Psoas muscle (tissue), 8 donors: ENCODE measurements at places on chromosomes 7 and 10. TPM values are rescaled to one million over a fixed set of nuclear protein-coding genes. Genes with fewer than 3 reads are reported as not detected.

- H3K27ac ChIP-seq: no peak overlapping the region
- H3K27me3 ChIP-seq: no peaks in the 10 kb centered on the region
- peak overlapping the region; percentile 70 for H3K4me3 ChIP-seq
- peaks cover 12% of the 10 kb centered on the region for H3K4me1 ChIP-seq
- DNase-seq: peak; percentile 43
Measured at GRCh38 chr7:132575419-132575981, 770 bp downstream of the PLXNA4 start.

- H3K27me3 ChIP-seq: no peaks in the 10 kb centered on the region
- no peak overlapping the region for H3K4me3 ChIP-seq
- no peaks in the 10 kb centered on the region for H3K4me1 ChIP-seq
- H3K36me3 ChIP-seq: no peaks in the 10 kb centered on the region
- no peak overlapping the region for H3K27ac ChIP-seq
Measured at GRCh38 chr10:36506697-36507496, 618.5 kb upstream of the ANKRD30A start.

- no peaks in the 10 kb centered on the region for H3K4me1 ChIP-seq
- H3K36me3 ChIP-seq: peaks cover 4% of the 10 kb centered on the region
- no peak overlapping the region for H3K27ac ChIP-seq
- H3K4me3 ChIP-seq: no peak overlapping the region
- DNase-seq: no peak
- no peaks in the 10 kb centered on the region for H3K27me3 ChIP-seq
Measured at GRCh38 chr10:11272915-11273389, 255.3 kb downstream of the CELF2 start.

- peaks cover 2% of the 10 kb centered on the region for H3K4me1 ChIP-seq
- no peaks in the 10 kb centered on the region for H3K36me3 ChIP-seq
- no peak for DNase-seq
- no peak overlapping the region for H3K27ac ChIP-seq
- H3K4me3 ChIP-seq: no peak overlapping the region
- H3K27me3 ChIP-seq: no peaks in the 10 kb centered on the region
Measured at GRCh38 chr10:94423627-94424026, 21.3 kb downstream of the TBC1D12 start.

DNA sequence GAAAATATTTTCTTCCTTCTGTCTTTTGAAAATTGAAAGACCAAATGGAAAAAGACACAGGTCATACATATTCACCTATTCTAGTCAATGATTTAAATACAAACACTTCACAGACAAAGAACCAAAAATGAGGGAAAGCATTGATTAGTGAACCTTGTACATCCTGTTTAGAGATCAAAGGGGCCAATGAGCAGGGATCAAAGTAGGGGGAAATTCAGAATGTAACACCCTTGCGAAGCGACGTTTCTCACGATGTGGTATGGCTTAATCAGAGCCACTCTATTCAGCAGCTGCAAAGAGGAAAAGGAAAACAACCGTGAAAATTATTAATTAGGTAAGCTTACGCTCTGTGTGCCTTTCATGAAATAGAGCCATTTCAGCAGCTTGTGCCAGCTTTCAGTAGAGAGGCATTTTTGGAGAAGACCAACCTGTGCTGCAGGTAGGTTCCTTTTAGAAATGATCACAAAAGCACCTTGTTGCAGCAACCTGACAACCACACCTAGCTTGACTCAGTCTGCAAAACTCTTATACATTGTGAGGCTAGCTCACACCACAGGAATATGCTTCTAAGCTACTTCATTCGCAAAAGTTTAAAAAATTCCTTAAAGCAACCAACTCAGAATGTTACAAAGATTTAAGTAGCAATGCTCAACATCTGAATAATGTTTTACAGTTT is 78.0 kb downstream of the DKK1 start:
- H3K4me1 ChIP-seq: no peaks in the 10 kb centered on the region
- no peaks in the 10 kb centered on the region for H3K36me3 ChIP-seq
- no peaks in the 10 kb centered on the region for H3K27me3 ChIP-seq
- no peak overlapping the region for H3K27ac ChIP-seq
- no peak for DNase-seq

GRCh38 chr7:116122972-116123595 is 87.3 kb upstream of the TES start:
- no peaks in the 10 kb centered on the region for H3K36me3 ChIP-seq
- H3K4me3 ChIP-seq: no peak overlapping the region
- no peak overlapping the region for H3K27ac ChIP-seq
- H3K27me3 ChIP-seq: no peaks in the 10 kb centered on the region

DNA sequence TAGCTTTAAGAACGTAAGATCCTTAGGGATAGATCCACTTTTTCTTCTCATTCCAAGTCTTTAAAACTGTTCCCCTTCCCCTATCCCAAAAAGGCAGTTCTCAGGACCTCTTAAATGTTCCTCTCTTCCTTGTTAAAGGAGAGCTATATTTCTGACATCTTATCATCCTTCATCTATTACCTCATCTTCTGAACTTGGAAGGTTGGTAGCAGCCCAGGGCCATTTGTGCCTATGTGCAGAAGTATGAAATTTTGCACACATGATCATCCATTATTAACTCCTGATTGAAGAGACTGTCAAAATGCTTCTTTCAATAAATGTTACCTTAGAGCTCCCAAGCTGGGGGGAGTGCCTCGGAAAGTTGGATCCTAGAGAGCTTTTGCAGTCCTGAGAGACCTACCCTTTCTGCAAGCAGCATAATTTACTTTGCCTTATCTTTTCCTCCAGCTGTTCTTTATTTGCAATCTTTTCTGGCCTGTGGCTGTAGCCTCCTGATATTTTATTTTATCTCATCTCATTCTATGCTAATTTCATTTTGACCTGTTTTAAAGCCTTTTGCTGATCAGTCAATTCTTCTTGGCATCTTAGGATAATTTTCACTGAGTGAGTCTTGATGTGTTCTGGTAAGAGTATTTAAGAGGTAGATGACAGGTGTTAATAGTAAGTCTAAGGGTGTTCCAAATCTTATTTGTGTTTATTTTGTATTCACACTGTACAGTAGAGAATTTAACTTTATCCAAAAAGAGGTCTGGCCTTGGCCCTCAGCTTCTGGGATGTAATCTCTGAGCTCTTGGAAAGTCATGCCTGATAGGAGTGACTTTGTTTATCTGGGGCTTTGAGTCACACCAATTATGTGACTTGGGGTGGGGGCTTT is 135.0 kb upstream of the PDLIM1 start:
- no peak overlapping the region for H3K27ac ChIP-seq
- no peaks in the 10 kb centered on the region for H3K27me3 ChIP-seq
- H3K4me3 ChIP-seq: no peak overlapping the region
- peaks cover 16% of the 10 kb centered on the region for H3K4me1 ChIP-seq
- no peak for DNase-seq

DNA sequence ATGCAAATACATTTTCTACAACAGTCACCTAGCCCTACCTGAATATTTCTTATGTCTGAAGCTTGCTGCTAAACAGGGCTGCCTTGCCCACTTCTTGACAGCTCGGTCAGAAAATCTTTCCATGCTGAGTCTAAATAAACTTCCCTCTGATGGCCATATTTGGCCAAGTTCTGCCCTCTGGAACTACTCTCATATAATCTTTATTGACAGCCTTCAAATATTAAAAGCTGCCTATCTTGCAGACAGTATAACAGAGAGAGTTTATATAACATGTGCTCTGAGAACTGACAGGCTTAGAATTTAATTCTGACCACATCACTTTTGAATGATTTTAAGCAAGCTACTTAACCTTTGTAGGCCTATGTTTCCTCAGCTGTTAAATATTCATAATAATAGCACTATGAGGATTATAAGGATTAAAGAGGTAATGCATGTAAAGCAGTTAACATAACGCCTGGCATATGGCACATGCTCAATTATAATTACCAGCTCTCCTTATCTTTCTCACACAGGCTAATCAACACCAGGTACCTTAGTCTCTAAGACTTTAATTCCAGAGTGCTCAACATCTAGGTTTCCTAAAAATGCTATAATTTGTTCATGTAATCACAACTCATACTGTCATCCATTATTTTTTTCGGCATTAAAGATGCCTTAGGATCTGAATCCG is 334.1 kb downstream of the HPSE2 start:
- H3K27ac ChIP-seq: no peak overlapping the region
- H3K4me3 ChIP-seq: no peak overlapping the region
- H3K36me3 ChIP-seq: no peaks in the 10 kb centered on the region
- no peaks in the 10 kb centered on the region for H3K4me1 ChIP-seq

GRCh38 chr10:78335371-78335690 is 301.7 kb downstream of the RPS24 start:
- no peak for DNase-seq
- no peak overlapping the region for H3K4me3 ChIP-seq
- H3K27ac ChIP-seq: no peak overlapping the region
- no peaks in the 10 kb centered on the region for H3K36me3 ChIP-seq
- H3K27me3 ChIP-seq: no peaks in the 10 kb centered on the region

- H3K4me1 ChIP-seq: no peaks in the 10 kb centered on the region
- H3K27me3 ChIP-seq: no peaks in the 10 kb centered on the region
- no peak overlapping the region for H3K27ac ChIP-seq
- DNase-seq: no peak
- H3K36me3 ChIP-seq: no peaks in the 10 kb centered on the region
Measured at GRCh38 chr10:126969310-126969709, 64.1 kb downstream of the DOCK1 start.

DNA sequence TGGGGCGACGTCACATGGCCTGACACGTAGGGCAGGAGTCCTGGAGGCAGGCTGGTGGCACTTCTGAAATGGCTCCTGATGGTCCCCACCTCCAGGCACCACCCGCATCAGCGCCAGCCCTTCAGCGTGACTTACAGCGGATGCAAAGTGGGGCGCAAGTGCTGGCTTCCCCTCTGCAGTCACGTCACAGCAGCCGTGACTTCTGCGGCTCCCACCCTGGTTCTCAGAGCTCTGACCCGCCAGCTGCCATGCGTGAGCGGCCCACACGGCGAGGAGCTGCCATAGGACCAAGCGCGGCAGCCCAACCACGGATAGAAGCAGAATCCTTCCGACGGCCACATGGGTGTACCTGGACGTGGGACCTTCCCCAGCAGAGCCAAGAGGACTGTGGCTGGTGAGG is 159.0 kb downstream of the ELFN1 start:
- H3K27ac ChIP-seq: no peak overlapping the region
- no peaks in the 10 kb centered on the region for H3K27me3 ChIP-seq
- peak; percentile 28 for DNase-seq
- H3K36me3 ChIP-seq: no peaks in the 10 kb centered on the region
- H3K4me1 ChIP-seq: no peaks in the 10 kb centered on the region

GRCh38 chr10:94213980-94214379 is 148.8 kb downstream of the NOC3L start:
- peaks cover 48% of the 10 kb centered on the region for H3K4me1 ChIP-seq
- H3K27ac ChIP-seq: peak overlapping the region; percentile 83

GRCh38 chr10:109126541-109126940 is 796.8 kb downstream of the XPNPEP1 start:
- no peaks in the 10 kb centered on the region for H3K27me3 ChIP-seq
- no peak for DNase-seq
- H3K4me1 ChIP-seq: no peaks in the 10 kb centered on the region
- H3K27ac ChIP-seq: no peak overlapping the region
- no peak overlapping the region for H3K4me3 ChIP-seq

DNA sequence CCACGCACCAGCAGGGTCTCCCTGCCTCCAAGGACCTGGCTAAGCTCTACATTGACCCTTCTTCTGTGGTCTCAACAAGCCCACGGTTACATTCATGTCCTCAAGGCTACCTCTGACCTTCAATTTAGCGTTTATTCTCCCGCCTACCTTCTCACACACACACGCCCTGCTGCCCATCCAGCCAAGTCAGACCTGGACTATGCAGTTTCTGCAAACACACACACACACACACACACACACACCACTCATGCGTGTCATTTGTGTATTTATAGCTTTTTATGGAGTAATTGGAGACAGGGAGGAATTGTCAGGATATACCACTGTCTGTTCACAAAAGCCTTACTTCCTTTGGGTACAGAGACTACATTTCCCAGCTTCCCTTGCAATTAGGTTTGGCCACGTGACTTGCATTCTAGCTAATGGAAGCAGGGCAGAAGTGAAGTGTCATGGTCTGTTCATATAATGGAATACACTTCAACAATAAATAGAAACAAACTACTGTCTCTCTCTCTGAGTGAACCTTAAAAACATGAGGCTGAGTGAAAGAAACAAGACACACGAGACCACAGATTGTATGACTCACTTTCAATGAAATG is 53.8 kb upstream of the CPXM2 start:
- no peak overlapping the region for H3K4me3 ChIP-seq
- no peaks in the 10 kb centered on the region for H3K36me3 ChIP-seq
- no peaks in the 10 kb centered on the region for H3K4me1 ChIP-seq

GRCh38 chr10:126090443-126090842 is 194.1 kb downstream of the FANK1 start:
- no peak overlapping the region for H3K4me3 ChIP-seq
- no peaks in the 10 kb centered on the region for H3K4me1 ChIP-seq
- no peak overlapping the region for H3K27ac ChIP-seq
- H3K36me3 ChIP-seq: no peaks in the 10 kb centered on the region
- DNase-seq: no peak

- no peaks in the 10 kb centered on the region for H3K27me3 ChIP-seq
- H3K36me3 ChIP-seq: no peaks in the 10 kb centered on the region
- no peak for DNase-seq
- no peak overlapping the region for H3K27ac ChIP-seq
Measured at GRCh38 chr10:100395626-100396025, 48.6 kb downstream of the SCD start.

DNA sequence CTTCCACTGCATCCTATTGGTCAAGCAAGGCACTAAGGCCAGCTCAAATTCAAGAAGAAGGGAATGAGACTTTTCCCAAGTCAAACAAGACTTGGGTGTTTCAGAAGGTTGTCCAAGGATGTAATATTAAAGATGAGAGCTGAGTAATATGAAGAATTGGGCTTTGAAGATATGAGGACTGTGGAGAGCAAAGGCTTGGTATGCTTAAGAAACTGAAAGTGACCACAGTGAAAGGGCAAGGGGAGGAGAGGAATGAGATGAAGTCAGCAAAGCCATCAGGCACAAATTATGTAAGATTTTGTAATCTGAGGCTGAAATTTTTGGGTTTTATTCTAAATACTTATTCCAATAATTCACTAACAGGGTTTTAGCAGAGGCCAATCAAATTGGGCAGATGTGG is 38.6 kb upstream of the NPY start:
- H3K27me3 ChIP-seq: no peaks in the 10 kb centered on the region
- DNase-seq: no peak
- H3K4me3 ChIP-seq: no peak overlapping the region
- H3K36me3 ChIP-seq: no peaks in the 10 kb centered on the region
- H3K27ac ChIP-seq: no peak overlapping the region
- no peaks in the 10 kb centered on the region for H3K4me1 ChIP-seq

GRCh38 chr7:69430384-69431021 is 167.8 kb upstream of the AUTS2 start:
- no peaks in the 10 kb centered on the region for H3K36me3 ChIP-seq
- peak overlapping the region; percentile 20 for H3K4me3 ChIP-seq
- peaks cover 3% of the 10 kb centered on the region for H3K27me3 ChIP-seq
- DNase-seq: peak; percentile 64

CALN1 gene
- total RNA-seq: 0.02 TPM

KLF6 gene
- 296 TPM for total RNA-seq

RELN gene
- total RNA-seq: 0.32 TPM

HOXA13 gene
- total RNA-seq: not detected

EPDR1 gene
- total RNA-seq: 53.0 TPM

ANKRD26 gene
- total RNA-seq: 7.0 TPM

MYL10 gene
- not detected for total RNA-seq

PHYH gene
- total RNA-seq: 182 TPM
